Chondrocyte (in vitro differentiated cells): ENCODE measurements at places on chromosomes 1 and 21.

DNA sequence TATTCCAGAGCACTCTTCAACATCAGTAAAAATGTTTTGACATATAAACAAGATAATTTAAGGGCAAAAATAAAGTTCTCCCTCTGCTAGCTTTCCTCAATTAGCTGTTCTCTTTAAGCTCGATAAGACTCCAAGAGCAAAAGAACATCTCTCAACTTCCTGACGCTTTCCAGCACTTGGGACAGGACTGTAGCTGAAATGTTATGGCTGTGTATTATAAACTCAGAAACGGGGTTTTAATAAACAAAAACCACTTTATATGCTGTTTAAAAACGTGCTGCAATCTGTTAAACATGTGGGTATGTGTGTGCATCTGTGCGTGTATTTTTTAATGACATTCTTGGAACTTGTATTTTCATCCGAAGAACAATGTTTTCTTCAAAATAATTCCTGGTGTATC is 71.5 kb upstream of the RGS2 start:
- no peak for DNase-seq

- DNase-seq = no peak
Measured at GRCh38 chr1:12370333-12370975, 140.6 kb downstream of the VPS13D start.

DNA sequence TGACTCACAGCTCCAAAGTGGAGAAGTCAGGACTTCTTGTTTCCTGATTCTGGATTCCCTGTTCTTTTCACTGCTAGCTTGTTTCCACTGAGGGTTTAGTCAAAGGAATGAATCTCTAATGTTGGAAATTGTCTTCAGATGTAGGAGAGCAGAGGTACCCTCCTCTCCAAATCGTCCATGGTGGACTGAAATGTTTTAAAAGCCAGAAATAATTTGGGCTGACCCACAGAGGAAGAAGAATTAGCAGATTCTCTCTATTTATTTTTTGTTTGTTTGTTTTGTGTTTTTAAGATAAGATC is 30.4 kb downstream of the GPA33 start:
- DNase-seq = no peak

DNA sequence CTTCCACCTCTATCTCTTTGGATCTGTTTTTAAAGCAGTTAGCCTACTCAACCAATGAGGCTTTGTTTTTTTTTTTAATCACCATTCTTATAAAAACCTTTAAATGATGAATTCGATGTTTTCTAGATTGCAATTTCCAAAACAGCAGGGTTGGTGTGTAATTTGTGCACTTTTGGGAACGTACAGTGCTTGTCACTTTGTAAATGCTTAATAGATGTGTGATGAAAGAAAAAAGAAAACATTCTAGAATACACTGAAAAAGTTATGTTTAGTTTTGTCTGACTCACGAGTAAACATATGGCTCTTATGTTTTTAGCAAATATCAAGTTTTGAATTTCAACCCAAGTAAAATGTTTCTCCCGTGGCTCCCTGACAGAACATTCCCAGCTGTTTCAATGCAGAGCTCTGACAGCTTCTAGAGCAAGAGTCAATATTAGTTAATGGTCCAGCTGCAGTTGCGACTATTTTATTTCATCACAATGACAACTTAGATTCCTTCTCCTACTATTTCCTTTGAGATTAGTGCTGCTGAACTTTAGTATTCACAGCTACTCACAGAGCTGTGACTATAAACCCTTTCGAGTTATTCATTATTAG is 362.5 kb upstream of the ADAMTS5 start:
- DNase-seq = no peak

DNA sequence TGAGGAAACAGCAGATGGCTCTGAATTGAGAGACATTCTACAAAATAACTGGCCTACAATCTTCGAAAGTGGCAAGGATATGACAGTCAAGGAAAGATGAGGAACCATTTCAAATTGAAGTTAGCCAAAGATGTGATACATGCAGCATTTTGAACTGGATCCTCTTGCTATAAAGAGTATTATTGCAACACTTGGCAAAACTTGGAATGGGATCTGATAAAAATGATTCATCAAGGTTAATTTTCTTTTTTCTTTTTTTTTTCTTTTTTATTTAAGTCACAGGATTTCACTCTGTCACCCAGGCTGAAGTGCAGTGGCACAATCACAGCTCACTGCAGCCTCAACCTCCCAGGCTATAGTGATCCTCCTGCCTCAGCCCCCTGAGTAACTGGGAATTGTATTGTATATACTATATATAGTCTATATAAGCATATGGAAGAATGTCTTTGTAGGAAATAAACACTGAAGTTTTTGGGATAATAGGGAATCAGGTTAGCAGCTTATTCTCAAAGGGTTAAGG is 49.8 kb upstream of the GJA8 start:
- no peak for DNase-seq

- no peak for DNase-seq
Measured at GRCh38 chr21:19993268-19993667, 1004.9 kb upstream of the NCAM2 start.

GRCh38 chr1:231353086-231353485 is 15.0 kb downstream of the SPRTN start:
- DNase-seq = no peak

DNA sequence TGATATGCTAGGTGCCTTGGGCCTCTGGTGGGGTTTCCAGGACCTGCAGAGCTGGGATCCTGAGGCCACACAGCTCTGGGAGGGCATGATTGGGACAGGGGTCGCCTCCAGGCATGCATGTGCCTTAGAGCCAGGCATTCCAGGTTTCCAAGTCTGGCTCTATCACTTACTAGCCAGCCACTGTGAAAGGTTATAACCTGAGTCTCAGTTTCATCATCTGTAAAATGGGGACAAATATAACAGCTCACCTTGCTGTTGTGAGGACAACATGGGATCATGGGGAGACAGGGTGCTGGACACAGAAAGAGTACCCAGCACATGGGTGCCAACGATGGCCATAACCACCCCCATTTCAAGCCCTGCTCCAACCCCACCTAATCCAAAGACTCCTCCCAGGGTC is 2.7 kb downstream of the CHI3L1 start:
- DNase-seq = no peak

- no peak for DNase-seq
Measured at GRCh38 chr1:225934711-225935110, 6.3 kb downstream of the LEFTY2 start.

- no peak for DNase-seq
Measured at GRCh38 chr1:226033582-226033981, 28.9 kb upstream of the H3-3A start.

DNA sequence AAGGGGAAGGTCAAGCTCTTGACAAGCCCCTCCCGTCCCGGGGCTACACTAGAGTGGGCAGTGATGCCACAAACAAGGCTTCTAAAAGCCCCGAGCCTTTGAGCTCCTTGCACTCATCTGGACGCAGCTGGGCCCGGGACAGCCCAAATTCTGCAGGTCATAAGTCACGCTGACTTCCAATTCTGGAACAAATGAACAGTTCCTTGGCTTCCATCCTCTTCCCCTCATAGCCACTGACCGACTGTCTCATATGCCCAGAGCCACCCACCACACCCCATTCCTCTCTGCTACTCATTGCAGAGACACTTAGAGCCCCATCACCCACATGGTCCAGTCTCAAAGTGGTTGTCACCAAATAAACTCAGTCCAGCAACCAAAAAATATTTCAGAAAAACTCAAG is 32.8 kb upstream of the PRELP start:
- no peak for DNase-seq

DNA sequence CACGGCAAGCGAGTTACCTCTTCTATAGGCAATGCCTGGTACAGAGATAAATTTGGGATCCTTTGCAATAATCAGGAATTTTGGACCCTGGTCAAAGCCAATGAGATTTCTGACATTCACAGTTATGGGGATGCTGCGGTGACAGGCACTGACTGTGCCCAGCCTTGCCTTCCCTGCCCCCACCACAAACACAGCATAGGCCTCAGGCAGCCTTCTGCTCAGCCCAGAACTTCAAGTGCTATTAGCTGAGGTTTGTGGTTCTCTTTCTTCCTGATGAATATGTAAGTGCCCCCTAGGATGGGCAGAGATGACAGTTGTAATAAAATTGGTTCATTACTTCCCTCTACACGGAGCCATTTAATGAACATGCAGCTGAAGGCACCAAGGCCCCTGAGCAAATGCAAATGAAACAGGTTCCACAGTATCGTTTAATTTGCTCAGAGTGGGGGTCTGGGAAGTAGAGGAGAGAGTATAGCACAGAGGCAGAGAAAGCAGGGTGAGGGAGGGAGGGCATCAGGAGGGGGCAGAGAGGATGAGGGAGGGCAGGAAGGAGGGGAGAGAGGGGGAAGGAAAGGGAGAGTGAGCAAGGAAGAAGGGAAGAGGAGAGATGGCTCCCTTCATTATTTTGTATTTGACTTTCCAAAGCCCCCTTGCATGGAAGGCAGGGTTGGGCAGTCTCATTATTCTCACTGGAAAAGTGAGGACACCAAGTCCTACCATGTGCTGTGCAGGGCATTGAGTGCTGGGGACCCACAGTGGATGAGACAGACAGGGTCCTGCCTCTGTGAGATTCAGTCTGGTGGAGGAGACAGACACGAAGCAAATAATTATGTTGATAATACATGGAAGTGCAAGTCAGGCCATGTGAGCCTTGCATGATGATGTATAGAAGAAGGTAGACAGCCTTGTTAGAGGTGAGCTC is 513.0 kb downstream of the PTPRU start:
- DNase-seq = no peak

DNA sequence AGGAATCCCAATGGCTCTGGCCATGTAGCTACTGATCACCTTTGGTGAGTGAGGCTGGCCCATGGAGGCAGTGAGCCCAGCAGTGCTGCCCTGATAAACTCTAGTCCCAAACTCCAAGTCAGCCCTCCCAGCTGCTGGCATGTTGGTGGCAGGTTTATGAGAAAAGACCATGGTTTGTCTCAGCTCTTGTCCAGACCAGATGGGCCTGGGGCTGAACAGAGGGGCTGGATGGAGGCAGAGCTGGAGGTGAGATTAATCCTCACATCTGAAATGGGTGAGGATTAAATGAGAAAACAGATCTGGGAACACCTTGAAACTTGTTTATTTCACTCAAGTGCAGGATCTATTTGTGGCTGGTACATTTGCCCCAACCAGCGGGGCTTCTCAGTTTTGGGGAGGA is 3.2 kb downstream of the TMEM269 start:
- DNase-seq = no peak

DNA sequence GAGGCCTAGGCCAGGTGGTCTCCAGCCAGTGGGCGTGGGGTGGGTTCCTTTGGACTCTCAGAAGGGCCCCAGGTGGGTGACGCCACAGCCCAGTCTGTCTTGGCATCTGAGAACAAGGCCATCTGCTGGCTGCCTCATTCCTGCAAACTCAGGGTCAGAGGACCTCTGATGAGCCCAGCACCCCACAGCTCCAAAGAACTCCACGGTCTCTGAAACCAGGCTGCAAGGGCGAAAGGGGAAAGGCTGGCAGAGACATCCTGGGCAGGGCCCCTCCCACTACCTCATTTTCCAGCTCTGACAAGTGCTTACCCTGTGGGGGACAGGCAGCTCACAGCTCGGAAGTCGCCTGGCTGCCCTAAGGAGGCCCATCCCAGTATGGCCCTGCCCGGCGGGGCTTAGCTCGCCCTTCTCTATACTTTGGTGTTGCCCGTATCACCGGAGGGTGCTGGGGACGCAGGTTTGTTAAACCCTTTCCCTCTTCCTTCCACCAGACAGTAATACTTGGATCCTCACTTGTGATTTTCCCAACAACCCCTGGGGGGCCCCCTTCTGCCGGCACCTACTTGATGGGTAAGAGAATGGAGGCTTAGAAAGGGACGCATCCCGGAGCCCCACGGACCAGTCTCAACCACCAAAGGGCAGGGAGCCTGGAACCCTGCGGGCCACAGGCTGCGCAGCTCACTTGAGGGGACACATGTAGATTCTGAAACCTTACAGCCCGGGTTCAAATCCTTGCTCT is 10.9 kb upstream of the EDN2 start:
- DNase-seq = no peak

GRCh38 chr1:154334079-154335024 is 9.0 kb downstream of the ATP8B2 start:
- no peak for DNase-seq

DNA sequence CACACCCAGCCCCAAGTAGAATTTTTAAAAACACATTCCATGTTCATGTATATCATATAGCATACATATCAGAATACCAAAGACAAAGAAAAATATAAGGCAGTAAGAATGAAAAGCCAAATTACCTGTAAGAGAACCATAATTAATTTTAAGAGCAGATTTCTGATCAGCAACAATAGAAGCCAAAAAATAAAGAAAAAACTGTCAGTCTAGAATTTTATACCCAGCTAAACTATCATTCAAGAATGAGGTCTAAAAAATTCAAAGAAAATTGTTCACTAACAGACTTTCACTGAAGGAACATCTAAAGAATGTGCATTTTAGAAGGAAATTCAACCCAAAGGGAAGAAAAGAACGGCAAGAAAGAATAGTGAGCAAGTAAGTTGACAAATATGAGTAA is 10.6 kb upstream of the FUCA1 start:
- no peak for DNase-seq

DNA sequence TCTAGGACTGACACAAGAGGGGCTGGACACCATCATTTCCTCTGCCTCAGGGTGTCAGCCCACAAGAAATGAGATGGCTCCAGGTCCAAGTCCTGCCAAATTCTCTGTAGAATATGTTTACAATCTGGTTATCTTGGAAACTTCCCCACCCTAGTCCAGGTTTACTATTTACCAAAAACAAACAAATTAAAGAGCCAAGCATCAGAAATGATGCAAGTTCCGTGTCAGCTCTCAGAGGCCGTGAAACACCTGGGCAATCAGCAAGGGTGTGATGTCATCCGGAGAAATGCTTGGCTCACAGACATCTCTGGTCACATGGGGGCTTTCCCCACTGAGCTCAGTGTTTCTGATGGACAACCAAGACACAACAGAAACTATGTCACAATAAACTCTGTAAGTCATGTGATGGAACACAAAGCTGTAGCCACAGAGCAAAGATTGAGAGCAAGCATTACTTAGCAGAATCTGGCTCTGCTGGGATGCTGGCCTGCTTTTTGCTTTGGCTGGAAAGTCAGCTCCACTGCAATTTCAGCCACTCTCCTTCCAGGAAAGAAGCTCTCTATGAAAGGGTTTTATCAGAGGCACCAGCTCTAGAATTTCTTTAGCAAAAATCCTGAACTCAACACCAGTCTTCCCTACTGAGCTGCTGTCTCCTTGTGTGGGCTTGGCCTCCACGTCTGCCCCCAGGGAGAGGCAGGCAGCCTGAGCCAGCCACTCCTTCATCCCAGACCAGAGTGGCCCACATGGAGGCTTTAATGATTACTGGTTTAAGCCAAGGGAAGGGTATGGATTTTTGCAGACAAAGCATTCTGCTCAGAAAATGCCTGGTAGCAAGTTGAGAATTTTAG is 55.9 kb downstream of the NENF start:
- no peak for DNase-seq

DNA sequence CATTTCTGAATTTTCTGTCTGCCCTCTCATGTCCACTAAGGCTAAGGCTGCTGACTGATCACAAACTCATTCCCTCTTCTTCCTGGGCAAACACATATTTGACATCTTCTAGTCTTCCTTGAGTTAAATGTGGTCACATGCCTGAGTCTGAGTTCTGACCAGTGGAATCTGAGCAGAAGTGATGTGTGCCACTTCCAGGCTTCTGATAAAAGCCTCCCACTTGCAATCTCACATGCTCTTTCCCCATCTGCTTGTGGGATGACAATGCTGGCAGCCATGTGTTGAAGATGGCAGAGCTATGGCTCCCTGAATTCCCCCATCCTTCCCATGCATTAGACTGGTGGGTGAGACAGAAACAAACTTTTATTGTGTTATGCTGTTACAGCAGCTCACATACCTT is 149.9 kb upstream of the ZNF648 start:
- DNase-seq = no peak

- no peak for DNase-seq
Measured at GRCh38 chr1:75188892-75189291, 54.7 kb downstream of the LHX8 start.

- no peak for DNase-seq
Measured at GRCh38 chr1:54409156-54410142, 3.3 kb upstream of the SSBP3 start.
